ENCODE measurements at places on chromosomes 16 and 17.

DNA sequence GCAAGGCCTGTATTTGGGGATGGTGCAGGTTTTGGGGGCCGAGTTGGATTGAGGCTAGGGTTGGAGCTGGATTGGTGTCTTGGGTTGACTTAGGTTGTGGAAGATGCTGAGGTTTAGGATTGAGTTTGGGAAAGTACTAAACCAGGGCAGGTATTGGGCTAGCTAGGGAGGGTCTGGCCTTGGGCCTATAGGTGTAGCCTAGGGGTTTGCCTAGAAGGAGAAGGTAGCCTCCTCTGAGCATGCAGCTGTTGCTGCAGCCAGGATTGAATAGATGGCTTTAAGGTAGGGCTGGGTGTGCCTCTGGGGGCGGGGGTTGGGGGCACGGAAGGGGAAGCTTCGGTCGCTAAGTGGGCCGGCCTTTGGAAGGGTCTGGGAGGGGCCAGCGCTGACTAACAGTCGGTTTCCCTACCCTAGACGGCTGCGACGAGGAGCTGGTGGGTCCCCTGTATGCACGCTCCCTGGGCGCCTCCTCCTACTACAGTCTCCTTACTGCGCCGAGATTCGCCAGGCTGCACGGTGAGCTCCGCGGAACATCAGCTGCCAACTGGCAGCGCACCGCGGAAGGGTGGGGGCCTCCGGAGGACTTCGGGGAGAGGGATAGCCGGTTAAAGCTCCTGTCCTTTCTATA lies 1.2 kb downstream of the CNTNAP1 start:
- no peak for DNase-seq

- no peak for DNase-seq
Observed at GRCh38 chr16:84156342-84156784, 11.3 kb downstream of the DNAAF1 start.

- DNase-seq, result no peak
Observed at GRCh38 chr16:56068314-56068713, 123.0 kb upstream of the GNAO1 start.

DNA sequence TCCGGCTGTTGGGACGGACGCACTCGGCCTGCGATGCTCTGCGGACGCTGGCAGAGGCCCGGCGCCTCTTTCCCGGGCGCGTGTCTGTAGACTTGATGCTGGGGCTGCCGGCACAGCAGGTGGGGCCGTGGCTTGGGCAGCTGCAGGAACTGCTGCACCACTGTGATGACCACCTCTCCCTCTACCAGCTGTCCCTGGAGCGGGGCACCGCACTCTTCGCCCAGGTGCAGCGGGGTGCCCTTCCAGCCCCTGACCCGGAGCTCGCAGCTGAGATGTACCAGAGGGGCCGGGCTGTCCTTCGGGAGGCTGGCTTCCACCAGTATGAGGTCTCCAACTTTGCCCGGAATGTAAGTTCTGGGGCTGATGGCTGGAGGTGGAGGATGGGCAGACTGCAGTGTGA lies 3.5 kb downstream of the RSAD1 start:
- DNase-seq, result no peak

GRCh38 chr17:14923981-14924380 lies 341.1 kb downstream of the PMP22 start:
- no peak for DNase-seq
